ENCODE measurements at places on chromosomes 12 and 14.

DNA sequence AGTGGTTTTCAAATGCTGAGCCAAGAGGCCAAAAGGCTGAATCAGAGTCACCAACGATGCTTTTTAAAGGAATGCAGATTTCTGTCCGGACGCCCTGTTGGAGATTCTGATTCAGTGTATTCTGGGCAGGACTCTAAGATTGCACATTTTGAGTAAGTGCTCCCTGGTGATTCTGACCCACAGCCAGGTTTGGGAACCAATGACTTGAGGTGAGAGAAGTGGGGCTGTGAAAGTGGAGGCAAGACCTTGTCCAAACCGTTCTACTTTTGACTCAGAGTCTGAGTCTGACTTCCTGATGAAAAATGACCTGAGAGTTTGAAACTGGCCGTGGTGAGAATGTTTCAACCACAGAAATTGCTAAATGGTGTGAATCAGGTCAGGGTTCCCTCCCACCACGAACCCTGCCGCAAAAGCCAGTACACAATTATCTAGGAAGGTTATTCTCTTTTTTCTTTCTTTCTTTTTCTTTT, 90.2 kb downstream of the NTN4 start:
- DNase-seq = no peak

DNA sequence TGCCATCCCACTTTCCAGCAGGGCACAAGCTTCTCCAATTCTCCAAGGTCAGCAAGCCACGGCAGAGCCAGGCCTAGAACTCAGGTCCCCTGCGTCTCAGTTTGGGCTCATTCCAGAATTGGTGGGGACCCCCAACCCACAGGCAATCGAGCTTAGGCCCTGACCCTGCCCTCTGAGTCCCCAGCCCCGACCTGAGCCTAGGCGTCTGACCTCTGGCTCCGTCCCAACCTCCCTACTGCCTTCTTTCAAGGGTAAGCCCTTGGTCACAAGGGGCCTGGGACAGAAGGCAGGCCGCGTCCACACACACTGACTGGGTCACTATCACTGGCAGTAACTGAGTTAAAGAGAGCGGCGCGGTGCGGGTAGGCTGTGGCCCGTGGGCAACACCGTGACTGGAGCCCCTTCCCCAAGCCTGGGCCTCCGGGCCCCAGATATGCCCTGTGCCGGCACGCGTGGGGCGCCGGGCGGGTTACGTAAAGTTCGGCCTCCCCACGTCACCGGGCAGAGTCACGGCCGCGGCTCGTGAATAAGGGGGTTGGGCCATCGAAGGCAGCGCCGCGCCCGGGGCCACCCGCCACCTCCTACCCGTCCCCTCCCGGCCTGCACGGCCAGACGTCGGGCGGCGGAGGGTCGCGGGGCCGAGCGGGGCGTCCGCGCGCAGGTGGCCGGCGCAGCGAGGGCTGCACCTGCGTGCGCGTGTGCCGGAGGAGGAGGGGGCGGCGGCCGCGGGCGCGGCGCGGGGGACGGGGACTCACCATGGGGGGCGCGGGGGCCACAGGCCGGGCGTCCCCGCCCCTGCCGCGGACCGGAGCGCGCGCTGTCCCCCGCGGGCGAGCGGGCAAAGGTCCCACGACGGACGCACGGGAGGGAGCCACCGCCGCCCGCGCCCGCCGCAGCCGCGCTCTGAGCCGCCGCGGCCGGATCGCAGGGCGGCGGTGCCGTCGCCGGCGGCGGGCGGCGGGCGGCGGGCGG, 516 bp downstream of the ANKRD9 start:
- DNase-seq = peak; percentile 95

- DNase-seq = no peak
These were observed 104.5 kb downstream of the ESRRB start for GRCh38 chr14:76480426-76480825.

GRCh38 chr14:91963465-91963864, 16.0 kb upstream of the FBLN5 start:
- DNase-seq = no peak

DNA sequence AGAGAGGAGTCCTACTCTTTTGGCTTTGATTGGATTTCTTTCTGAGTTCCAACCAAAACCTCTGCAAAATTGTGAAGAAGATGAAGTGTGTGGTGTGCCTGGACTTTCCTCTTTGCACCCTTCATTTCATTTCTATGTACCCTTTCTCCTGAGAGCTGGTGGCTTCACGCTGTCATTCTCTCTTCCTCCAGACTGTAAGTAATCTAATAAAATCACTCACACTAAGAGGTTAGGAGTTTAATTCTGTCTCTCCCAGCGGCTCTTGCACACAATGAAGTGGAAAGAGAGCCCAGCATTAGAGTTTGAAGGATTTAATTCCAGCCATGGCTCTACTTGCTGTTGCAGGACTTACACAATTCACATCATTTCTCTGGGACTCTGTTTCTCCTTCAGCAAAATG, 37.8 kb upstream of the CRADD start:
- DNase-seq = no peak

- DNase-seq = no peak
These were observed 44.6 kb downstream of the CACNA2D4 start for GRCh38 chr12:1873531-1874510.

DNA sequence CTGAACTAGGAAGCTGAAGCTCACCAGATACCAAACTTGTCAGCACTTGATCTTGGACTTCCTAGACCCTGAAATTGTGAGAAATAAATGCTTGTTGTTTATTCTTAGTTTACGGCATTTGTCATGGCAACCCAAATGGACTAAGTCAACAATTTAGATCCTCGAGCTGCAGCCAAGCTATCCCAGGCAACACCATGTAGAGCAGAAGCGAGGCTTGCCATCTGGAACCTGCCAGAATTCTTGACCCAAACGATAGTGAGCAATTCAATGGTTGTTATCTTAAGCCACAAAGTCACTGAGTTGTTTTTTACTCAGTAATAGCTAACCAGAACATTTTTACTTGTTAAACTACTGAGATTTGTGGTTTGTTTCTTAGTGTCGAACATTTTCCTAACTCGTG, 458.5 kb upstream of the FLRT2 start:
- no peak for DNase-seq

GRCh38 chr12:51593539-51593938, 2.5 kb downstream of the SCN8A start:
- DNase-seq = peak; percentile 75

GRCh38 chr12:113650476-113650875, 178.8 kb upstream of the LHX5 start:
- no peak for DNase-seq
